ENCODE measurements at places on chromosomes 5 and 9. TPM values are rescaled to one million over a fixed set of nuclear protein-coding genes. Genes with fewer than 3 reads are reported as not detected.

The IL17B gene
- not detected for total RNA-seq

The TAF11L6 gene
- total RNA-seq = not detected

The PCDHA1 gene
- total RNA-seq = not detected

The LCN9 gene
- not detected for total RNA-seq

The DDX4 gene
- not detected for total RNA-seq

The CREBRF gene
- total RNA-seq = 15.7 TPM

The SPINK6 gene
- 1.1 TPM for total RNA-seq

The PDCD1LG2 gene
- total RNA-seq = 7.2 TPM

The AQP7 gene
- total RNA-seq = 3.7 TPM

The ORM1 gene
- not detected for total RNA-seq

The RGS7BP gene
- total RNA-seq = 0.98 TPM

The PLEKHG4B gene
- not detected for total RNA-seq

The DBH gene
- total RNA-seq = not detected

The EPB41L4A gene
- 5.7 TPM for total RNA-seq

The CTNNA1 gene
- total RNA-seq = 174 TPM

The GNAQ gene
- 24.7 TPM for total RNA-seq

The SOX30 gene
- total RNA-seq = not detected

The ZNG1A gene
- 34.4 TPM for total RNA-seq

The ZNF608 gene
- total RNA-seq = 35.3 TPM

The ANKRD33B gene
- total RNA-seq = 2.2 TPM

The SEMA4D gene
- 0.10 TPM for total RNA-seq

The RNF183 gene
- total RNA-seq = not detected

The RGS3 gene
- total RNA-seq = 27.3 TPM

The ALDH1A1 gene
- 3.5 TPM for total RNA-seq

The ZBTB26 gene
- 4.5 TPM for total RNA-seq

The PCDHAC2 gene
- 0.12 TPM for total RNA-seq

The CLIC3 gene
- 3.2 TPM for total RNA-seq

The FAM221B gene
- not detected for total RNA-seq

The SLC35D2 gene
- 12.1 TPM for total RNA-seq

The ANKS6 gene
- 12.9 TPM for total RNA-seq

The EPB41L4B gene
- 0.56 TPM for total RNA-seq

The SLC4A9 gene
- not detected for total RNA-seq

The FBP2 gene
- not detected for total RNA-seq

The ADAMTSL1 gene
- total RNA-seq = 20.9 TPM

The F2RL2 gene
- 8.2 TPM for total RNA-seq

The LSM11 gene
- total RNA-seq = 2.6 TPM

The ADCY2 gene
- total RNA-seq = not detected

The EIF4EBP3 gene
- 15.3 TPM for total RNA-seq

The ACTBL2 gene
- not detected for total RNA-seq

The FOXD4L3 gene
- 0.34 TPM for total RNA-seq

The PLCXD3 gene
- total RNA-seq = 71.4 TPM

The C9orf50 gene
- total RNA-seq = 0.12 TPM

The PCDH1 gene
- 4.9 TPM for total RNA-seq

The NIM1K gene
- total RNA-seq = 0.68 TPM

The ANKRD34B gene
- total RNA-seq = not detected

The DOCK2 gene
- total RNA-seq = 0.44 TPM

Measured in cardiac ventricle fibroblast (primary cell).